ENCODE measurements at places on chromosomes 12 and 14.

DNA sequence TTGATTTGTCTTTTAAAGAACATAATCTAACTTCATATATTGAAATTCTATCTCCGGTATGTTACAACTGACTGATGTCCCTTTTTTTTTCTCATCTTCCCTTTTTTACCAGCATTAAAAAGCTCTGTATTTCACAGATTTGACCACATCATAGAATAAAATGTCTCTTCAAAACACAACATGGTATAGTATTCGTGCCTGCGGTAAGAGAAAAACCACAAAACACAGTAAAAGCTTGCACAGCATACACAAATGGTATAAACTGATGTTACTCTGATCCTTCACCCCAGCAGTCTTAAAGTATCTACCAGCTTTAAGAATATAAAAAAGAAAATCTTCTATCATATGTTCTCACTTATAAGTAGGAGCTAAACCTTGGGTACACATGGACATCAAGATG lies 83.4 kb downstream of the HECTD1 start:
- H3K4me1 ChIP-seq: no peaks in the 10 kb centered on the region
- no peak for DNase-seq
- H3K36me3 ChIP-seq: peaks cover 71% of the 10 kb centered on the region
- H3K4me3 ChIP-seq: no peak overlapping the region
- H3K27me3 ChIP-seq: no peaks in the 10 kb centered on the region

DNA sequence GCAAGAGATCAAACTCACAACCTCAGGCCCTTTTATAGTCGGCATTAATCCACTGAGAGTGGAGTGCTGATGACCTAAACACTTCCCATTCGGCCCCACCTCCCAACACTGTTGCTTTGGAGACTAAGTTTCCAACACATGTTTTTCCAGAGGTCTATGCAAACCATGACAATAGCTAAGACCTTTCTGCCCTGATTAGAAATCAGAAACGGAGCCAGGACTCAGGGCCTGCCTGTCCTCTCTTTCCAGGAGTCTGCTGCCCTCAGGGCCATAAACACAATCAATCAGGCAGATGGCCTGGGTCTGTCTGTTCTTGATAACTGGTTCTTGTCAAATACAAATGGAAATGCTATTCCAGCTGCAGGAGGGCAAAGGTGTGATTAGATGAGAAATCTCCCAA lies 97.2 kb upstream of the PSMC1 start:
- no peaks in the 10 kb centered on the region for H3K27me3 ChIP-seq
- H3K27ac ChIP-seq: no peak overlapping the region
- no peaks in the 10 kb centered on the region for H3K36me3 ChIP-seq
- no peaks in the 10 kb centered on the region for H3K4me1 ChIP-seq
- no peak for DNase-seq

- no peak overlapping the region for H3K4me3 ChIP-seq
- no peak overlapping the region for H3K27ac ChIP-seq
- no peaks in the 10 kb centered on the region for H3K27me3 ChIP-seq
- H3K36me3 ChIP-seq: no peaks in the 10 kb centered on the region
- no peaks in the 10 kb centered on the region for H3K4me1 ChIP-seq
These were observed 13.5 kb upstream of the ATG14 start for GRCh38 chr14:55425091-55425490.

DNA sequence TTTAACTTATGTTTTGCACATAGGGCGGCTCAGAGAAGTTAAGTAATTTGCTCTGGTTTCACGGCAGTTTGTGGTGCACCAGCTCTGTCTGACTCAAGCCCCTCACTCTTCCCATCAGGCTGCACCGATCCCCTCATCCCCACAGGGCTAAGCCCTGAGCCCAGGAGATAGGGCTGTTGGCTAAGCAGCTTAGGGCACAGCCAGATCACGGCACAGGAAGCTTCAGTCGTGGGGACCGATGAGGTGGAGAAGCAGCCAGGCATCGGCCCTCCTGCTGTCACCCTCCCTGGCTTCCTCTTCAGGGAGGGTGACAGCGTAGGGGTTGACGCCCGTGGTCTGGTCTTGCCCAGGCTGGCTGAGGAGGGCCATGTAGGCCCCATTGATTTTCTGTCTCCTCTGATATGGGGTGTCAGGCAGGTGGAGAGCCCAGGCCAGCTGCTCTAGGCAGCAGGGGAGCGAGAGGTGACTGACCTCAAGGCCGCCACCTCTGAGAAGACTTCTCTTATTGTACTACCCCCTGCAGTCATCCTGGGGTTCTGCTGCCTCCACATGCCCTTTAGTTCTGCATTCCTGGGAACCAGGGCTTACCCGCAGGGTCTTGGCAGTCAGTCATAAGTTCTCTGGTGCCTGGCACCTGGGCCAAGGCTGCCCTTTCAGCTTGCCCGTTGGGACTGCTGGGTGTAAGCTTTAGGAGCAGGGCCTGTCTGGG lies 166.4 kb downstream of the TSPAN9 start:
- no peak overlapping the region for H3K27ac ChIP-seq
- H3K27me3 ChIP-seq: no peaks in the 10 kb centered on the region
- no peaks in the 10 kb centered on the region for H3K4me1 ChIP-seq
- no peaks in the 10 kb centered on the region for H3K36me3 ChIP-seq
- no peak overlapping the region for H3K4me3 ChIP-seq

DNA sequence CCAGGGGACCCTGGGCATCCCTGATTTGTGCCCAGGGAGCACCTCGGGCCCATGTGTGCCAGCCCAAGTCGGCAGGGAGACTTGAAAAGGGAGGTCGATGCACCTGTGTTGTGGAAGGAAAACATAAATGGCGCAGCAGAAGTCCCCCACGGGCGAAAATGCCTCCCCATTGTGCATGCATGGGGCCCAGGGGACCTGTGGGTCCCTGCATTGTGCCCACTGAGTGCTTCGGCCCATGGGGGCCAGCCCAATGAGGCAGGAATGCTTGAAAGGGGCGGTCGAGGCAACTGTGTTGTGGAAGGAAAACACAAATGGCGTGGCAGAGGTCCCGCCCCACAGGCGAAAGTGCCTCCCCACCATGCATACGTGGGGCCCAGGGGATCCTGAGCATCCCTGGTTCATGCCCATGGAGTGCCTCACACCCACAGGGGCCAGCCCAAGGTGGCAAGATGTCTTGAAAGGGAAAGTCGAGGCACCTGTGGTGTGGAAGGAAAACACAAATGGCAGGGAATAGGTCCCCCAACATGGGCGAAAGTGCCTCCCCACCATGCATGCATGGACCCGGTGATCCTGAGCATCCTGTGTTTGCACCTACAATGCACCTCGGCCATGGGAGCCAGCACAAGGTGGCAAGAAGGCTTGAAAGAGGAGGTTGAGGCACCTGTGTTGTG lies 368.0 kb downstream of the ALG10 start:
- H3K4me1 ChIP-seq: no peaks in the 10 kb centered on the region
- no peaks in the 10 kb centered on the region for H3K27me3 ChIP-seq
- H3K27ac ChIP-seq: no peak overlapping the region
- no peaks in the 10 kb centered on the region for H3K36me3 ChIP-seq
- DNase-seq: peak; percentile 41
- no peak overlapping the region for H3K4me3 ChIP-seq

DNA sequence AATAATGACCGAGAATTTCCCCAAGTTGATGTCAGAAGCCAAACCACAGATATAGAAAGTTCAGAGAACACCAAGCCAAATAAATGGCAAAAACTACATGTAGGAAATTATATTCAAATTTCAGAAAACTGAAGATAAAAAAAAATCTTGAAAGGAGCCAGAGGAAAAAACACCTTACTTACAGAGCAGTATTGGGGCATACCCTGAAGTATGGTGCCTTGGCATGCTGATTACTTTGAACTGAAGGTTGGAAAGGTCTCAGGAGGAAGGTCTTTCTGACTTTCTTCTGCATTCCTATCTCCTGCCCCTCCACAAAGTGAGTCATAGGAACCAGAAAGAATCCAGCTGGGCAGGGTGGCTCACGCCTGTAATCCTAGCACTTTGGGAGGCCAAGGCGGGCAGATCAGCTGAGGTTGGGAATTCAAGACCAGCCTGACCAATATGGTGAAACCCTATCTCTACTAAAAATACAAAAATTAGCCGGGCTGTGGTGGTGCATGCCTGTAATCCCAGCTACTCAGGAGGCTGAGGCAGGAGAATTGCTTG lies 8.8 kb upstream of the FGF6 start:
- DNase-seq: no peak
- no peaks in the 10 kb centered on the region for H3K27me3 ChIP-seq
- no peaks in the 10 kb centered on the region for H3K36me3 ChIP-seq
- no peak overlapping the region for H3K4me3 ChIP-seq
- H3K27ac ChIP-seq: no peak overlapping the region

DNA sequence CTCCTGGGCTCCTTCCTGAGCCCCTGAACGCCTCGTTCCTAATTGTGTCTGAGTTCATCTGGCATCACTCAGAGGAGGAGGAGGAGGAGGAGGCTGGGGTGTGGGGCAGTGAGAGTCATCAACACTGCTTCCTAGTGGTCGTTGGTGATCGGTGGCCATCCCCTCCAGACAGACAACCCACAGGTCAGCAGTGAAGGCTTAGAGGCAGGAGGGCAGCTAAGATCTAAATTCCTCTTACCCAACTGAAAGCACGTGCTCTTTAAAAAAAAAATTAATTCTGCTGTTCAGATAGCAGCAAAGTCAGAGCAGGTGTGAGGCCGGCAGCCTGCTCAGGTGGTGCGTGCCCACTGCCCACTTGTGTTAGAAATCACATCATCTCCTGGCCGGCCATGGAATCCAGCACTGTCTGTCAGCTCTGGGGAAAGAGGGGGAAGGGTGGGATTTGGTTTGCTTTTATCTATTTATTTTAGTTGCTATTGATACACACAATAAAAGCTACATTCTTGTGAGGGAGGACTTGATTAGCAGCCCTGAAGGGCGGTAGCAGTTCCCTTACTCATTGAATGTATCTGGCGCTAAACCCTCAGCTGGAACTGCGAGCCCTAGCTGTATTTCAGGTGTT lies 46.6 kb downstream of the PPP2R5C start:
- no peak overlapping the region for H3K4me3 ChIP-seq
- H3K27me3 ChIP-seq: no peaks in the 10 kb centered on the region
- DNase-seq: no peak
- no peaks in the 10 kb centered on the region for H3K36me3 ChIP-seq
- H3K27ac ChIP-seq: no peak overlapping the region

- DNase-seq: no peak
- no peaks in the 10 kb centered on the region for H3K4me1 ChIP-seq
- no peaks in the 10 kb centered on the region for H3K27me3 ChIP-seq
- no peak overlapping the region for H3K4me3 ChIP-seq
- no peaks in the 10 kb centered on the region for H3K36me3 ChIP-seq
These were observed 231.2 kb upstream of the LHX5 start for GRCh38 chr12:113702836-113703235.
